Activated CD8-positive, alpha-beta memory T cell treated with anti-CD3 and anti-CD28 coated beads, Interleukin-2, amount 10 ng/mL, durations not matched to agents 7 days and 5 days (primary cell): ENCODE measurements at places on chromosomes 7 and 10. TPM values are rescaled to one million over a fixed set of nuclear protein-coding genes. Genes with fewer than 3 reads are reported as not detected.

GRCh38 chr10:50293513-50294313 lies 42.4 kb upstream of the ASAH2 start:
- H3K27ac ChIP-seq: no peak overlapping the region
- peaks cover 6% of the 10 kb centered on the region for H3K4me1 ChIP-seq
- H3K4me3 ChIP-seq: no peak overlapping the region
- H3K36me3 ChIP-seq: peaks cover 10% of the 10 kb centered on the region
- no peak for DNase-seq

DNA sequence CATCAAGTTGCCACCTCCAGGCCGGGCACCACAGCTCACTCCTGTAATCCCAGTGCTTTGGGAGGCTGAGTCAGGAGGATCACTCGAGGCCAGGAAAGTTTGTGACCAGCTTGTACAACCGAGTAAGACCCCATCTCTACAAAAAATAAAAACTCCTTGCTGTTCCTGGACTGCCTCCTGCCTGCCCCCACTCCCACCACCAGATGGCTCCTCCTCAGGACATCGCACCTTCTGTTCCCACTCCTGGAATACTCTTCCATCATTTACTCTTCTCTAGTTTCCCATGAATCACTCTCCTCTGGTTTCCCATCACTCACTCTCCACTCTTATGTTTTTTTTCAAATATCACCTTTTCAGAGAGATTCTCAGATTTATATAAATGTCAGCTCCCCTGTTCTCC lies 540.7 kb downstream of the CALN1 start:
- H3K4me1 ChIP-seq: no peaks in the 10 kb centered on the region
- H3K27ac ChIP-seq: no peak overlapping the region
- no peak for DNase-seq

Gene PROSER2
- total RNA-seq: 0.23 TPM

Gene HOXA9
- total RNA-seq: not detected

- H3K36me3 ChIP-seq: no peaks in the 10 kb centered on the region
- no peak overlapping the region for H3K4me3 ChIP-seq
- H3K27ac ChIP-seq: no peak overlapping the region
- peaks cover 19% of the 10 kb centered on the region for H3K4me1 ChIP-seq
These were observed 84.0 kb downstream of the ANLN start for GRCh38 chr7:36473454-36474282.
